Heart right ventricle (tissue), 16 donors: ENCODE measurements at places on chromosomes 2 and 18. TPM values are rescaled to one million over a fixed set of nuclear protein-coding genes. Genes with fewer than 3 reads are reported as not detected.

The SULT1C2 gene
- not detected for polyA plus RNA-seq

The LRATD1 gene
- polyA plus RNA-seq = 1.1 TPM

The SDC1 gene
- 0.30 TPM for polyA plus RNA-seq

The MC4R gene
- polyA plus RNA-seq = not detected

The RRM2 gene
- polyA plus RNA-seq = 0.22 TPM

The UGT1A8 gene
- polyA plus RNA-seq = not detected

The SERPINB7 gene
- not detected for polyA plus RNA-seq

The NEURL3 gene
- polyA plus RNA-seq = 0.06 TPM

The HSBP1L1 gene
- 3.8 TPM for polyA plus RNA-seq

The LPIN2 gene
- polyA plus RNA-seq = 5.0 TPM

The GPR155 gene
- polyA plus RNA-seq = 2.3 TPM

The AGXT gene
- polyA plus RNA-seq = not detected

The ELMOD3 gene
- polyA plus RNA-seq = 11.4 TPM

The RNF144A gene
- polyA plus RNA-seq = 4.9 TPM

The ANKRD30BL gene
- not detected for polyA plus RNA-seq

The GPAT2 gene
- polyA plus RNA-seq = 9.2 TPM

The ALPI gene
- not detected for polyA plus RNA-seq

The VWA3B gene
- 0.07 TPM for polyA plus RNA-seq

The FN1 gene
- polyA plus RNA-seq = 802 TPM

The CPLX4 gene
- polyA plus RNA-seq = not detected

The C1QL2 gene
- not detected for polyA plus RNA-seq

The SERPINB10 gene
- not detected for polyA plus RNA-seq

The AGBL5 gene
- 4.2 TPM for polyA plus RNA-seq

The PLA2R1 gene
- polyA plus RNA-seq = 0.38 TPM

The PROKR1 gene
- polyA plus RNA-seq = 0.06 TPM

The IL36A gene
- not detected for polyA plus RNA-seq

The CNGA3 gene
- not detected for polyA plus RNA-seq

The SLC14A1 gene
- 20.4 TPM for polyA plus RNA-seq

The DSEL gene
- polyA plus RNA-seq = 0.73 TPM

The TMEM163 gene
- polyA plus RNA-seq = 1.7 TPM
